ENCODE measurements at places on chromosomes 1 and 21. TPM values are rescaled to one million over a fixed set of nuclear protein-coding genes. Genes with fewer than 3 reads are reported as not detected.

DNA sequence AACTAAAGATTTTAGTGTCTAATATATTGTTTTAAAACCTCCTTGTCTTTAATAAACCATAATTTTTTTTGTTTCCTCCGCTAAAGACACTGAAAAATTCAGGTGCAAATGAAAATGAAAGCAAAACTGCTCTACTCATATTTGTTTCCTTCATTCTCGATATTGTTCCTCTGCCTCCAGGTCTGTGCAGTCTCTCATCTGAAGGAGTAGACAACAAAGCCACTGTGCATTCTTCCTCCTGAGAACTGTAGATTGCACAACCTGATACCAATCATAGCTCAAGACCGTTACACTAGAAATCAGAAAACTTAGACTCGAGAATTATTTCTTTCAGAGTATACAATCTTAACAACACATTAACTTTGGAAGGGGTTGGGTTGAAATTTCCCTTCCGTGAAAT, 373.1 kb upstream of the CXADR start:
- DNase-seq = no peak

DNA sequence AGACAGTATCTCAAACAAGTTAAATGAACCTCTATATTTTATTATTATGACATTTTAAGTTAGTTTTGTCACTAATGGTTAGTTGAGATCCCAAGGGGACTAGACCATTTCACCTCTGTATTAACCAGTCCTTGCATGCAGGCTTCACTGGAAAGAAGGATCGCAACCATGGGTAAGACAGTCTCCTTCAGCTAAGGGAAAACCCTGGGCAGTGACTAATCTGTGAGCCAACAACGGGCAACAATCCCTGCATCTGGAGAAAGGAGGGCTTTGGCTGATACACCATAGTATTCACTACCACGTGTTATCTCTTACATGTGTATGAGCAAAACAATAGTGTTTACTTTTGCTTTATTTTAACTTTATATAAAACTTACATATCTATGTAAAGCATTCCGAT, 708.8 kb upstream of the CHRM3 start:
- DNase-seq = no peak

DMBX1 gene
- polyA plus RNA-seq = not detected

GRCh38 chr1:231856894-231857293, 230.3 kb downstream of the DISC1 start:
- DNase-seq = no peak

DNA sequence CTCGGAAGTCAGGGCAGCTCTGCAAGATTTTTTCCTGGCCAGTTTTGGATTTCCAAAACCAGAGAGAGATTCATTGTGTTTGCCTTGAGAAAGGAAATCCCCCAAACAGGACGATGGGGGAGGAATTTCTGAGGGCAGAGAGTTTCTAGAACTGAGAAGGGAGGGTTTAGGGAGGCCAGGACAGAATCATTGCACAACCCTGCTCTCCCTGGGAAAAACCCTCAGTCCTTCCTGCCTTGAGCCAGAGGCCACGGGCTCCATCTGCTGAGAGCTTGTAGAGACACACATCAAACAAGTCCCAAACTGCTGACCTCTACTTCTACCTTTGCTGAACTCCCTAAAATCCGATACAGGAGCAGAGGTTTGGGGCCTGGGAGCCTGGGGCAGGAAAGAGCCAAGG, 99.7 kb downstream of the NMNAT2 start:
- DNase-seq = peak; percentile 66

DNA sequence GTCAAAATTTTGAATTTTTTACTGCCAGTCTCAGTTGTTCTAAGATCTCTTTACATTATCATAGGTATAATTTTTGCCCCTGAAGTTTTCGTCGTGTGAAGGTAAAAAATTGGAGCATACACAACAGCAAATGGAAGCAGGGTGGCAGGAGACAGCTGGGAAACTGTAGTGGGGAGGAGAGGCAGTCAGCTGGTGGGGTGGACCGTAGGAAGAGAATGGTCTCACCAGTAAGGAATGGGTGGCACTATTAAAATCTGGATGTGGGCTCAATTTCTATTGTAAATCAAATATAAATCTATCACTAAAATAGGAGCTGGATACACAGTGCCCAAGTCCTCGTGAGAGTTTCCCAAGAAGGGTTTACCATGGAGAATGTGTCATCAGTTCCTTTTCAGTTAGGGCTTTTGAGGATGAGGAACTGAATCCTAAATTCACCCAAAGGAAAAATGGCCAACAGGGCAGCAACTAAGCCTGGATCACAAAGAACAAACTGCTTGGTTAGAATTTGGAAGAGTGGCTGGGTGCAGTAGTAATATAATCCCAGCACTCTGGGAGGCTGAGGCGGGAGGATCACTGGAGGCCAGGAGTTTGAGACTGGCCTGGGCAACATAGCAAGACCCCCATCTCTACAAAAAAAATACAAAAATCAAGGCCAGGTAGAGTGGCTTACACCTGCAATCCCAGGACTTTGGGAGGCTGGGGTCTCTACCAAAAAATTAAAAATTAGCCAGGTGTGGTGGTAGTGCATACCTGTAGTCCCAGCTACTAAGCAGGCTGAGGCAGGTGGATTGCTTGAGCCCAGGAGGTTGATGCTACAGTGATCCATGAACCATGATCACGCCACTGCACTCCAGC, 10.5 kb upstream of the IRF2BP2 start:
- DNase-seq = no peak

All from renal pelvis (tissue), 12 donors.